Prostate gland (tissue), 2 donors: ENCODE measurements at places on chromosomes 4 and X. TPM values are rescaled to one million over a fixed set of nuclear protein-coding genes. Genes with fewer than 3 reads are reported as not detected.

CT55 gene
- total RNA-seq, result not detected

NAA10 gene
- total RNA-seq, result 64.9 TPM

C1GALT1C1 gene
- 33.7 TPM for total RNA-seq

DNA sequence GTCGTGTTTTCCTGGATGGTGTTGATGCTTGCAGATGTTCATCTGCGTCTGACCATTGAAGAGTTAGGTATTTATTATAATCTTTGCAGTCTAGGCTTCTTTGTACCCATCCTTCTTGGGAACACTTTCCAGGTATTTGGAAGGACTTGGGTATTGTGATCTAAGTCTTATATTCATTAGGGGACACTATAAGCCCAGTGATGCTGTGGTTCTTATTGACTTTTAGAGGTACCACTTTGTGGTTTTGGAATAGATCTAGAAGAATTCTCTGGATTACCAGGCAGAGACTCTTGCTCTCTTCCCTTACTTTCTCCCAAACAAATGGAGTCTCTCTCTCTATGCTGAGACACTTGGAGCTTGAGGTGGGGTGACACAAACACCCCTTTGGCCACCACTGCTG is 41.6 kb downstream of the AFM start:
- no peaks in the 10 kb centered on the region for H3K27me3 ChIP-seq
- H3K27ac ChIP-seq, result no peak overlapping the region

- H3K27ac ChIP-seq, result no peak overlapping the region
- H3K4me3 ChIP-seq, result no peak overlapping the region
- DNase-seq, result no peak
- no peaks in the 10 kb centered on the region for H3K27me3 ChIP-seq
- H3K4me1 ChIP-seq, result no peaks in the 10 kb centered on the region
Observed at GRCh38 chr4:84238247-84239090, 260.6 kb downstream of the NKX6-1 start.

- no peaks in the 10 kb centered on the region for H3K27me3 ChIP-seq
- no peak overlapping the region for H3K4me3 ChIP-seq
- no peaks in the 10 kb centered on the region for H3K36me3 ChIP-seq
Observed at GRCh38 chr4:6696611-6697010, 2.9 kb downstream of the S100P start.

DNA sequence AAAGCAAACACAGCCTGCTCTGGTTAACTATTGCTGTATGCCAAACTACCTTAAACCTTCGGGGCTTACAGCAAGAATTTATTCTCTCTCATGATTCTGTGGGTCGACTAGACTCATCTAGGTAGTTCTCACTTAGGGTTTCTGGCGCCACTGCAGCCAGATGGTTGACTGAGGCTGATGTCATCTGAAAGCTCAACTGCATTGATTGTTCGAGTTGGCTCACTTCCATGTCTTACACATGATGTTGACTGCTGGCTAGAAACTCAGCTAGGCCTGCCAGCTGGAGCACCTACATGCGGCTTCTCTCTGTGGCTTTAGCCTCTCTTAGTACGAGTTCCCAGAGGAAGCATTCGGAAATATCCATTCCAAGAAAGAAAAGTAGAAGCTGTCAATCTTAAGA is 103.2 kb downstream of the SRPX start:
- no peak for DNase-seq
- H3K36me3 ChIP-seq, result no peaks in the 10 kb centered on the region
- no peaks in the 10 kb centered on the region for H3K27me3 ChIP-seq
- no peaks in the 10 kb centered on the region for H3K4me1 ChIP-seq

TREX2 gene
- 5.8 TPM for total RNA-seq

FHIP1A gene
- total RNA-seq, result 22.1 TPM
